ENCODE measurements at places on chromosomes 11 and 22. TPM values are rescaled to one million over a fixed set of nuclear protein-coding genes. Genes with fewer than 3 reads are reported as not detected.

GRCh38 chr11:123570939-123571580 lies 83.4 kb downstream of the SCN3B start:
- no peaks in the 10 kb centered on the region for H3K36me3 ChIP-seq
- DNase-seq: no peak
- no peak overlapping the region for H3K27ac ChIP-seq
- no peaks in the 10 kb centered on the region for H3K27me3 ChIP-seq
- no peak overlapping the region for H3K4me3 ChIP-seq
- no peaks in the 10 kb centered on the region for H3K4me1 ChIP-seq

DNA sequence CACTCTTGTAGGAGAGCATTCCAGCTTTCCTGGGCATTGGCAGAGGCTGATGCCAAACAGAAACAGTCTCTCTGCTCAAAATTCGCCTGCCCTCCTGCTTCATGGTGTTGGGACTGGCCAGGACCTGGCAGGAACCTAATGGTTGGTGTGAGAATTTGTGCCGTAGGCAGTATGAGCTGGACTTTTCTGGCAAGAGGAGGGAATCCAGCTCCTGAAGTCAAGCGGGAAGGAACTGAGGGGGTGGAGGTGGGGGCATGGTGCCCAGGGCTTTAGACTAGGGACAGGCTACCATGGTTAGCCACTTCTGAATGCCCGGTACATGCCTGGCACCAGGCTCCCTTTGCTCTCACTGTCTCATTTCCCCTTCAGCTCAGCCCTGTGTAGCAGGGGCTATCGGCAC lies 6.9 kb upstream of the TOMM22 start:
- H3K36me3 ChIP-seq: peaks cover 7% of the 10 kb centered on the region
- no peaks in the 10 kb centered on the region for H3K27me3 ChIP-seq
- no peaks in the 10 kb centered on the region for H3K4me1 ChIP-seq

GRCh38 chr22:39785232-39785631 lies 108.3 kb downstream of the ENTHD1 start:
- no peaks in the 10 kb centered on the region for H3K27me3 ChIP-seq
- no peak for DNase-seq
- no peak overlapping the region for H3K27ac ChIP-seq

Gene THRSP
- not detected for polyA plus RNA-seq
